ENCODE measurements at places on chromosomes 4 and X.

- DNase-seq = no peak
Observed at GRCh38 chr4:140675599-140676231, 80.5 kb downstream of the TBC1D9 start.

DNA sequence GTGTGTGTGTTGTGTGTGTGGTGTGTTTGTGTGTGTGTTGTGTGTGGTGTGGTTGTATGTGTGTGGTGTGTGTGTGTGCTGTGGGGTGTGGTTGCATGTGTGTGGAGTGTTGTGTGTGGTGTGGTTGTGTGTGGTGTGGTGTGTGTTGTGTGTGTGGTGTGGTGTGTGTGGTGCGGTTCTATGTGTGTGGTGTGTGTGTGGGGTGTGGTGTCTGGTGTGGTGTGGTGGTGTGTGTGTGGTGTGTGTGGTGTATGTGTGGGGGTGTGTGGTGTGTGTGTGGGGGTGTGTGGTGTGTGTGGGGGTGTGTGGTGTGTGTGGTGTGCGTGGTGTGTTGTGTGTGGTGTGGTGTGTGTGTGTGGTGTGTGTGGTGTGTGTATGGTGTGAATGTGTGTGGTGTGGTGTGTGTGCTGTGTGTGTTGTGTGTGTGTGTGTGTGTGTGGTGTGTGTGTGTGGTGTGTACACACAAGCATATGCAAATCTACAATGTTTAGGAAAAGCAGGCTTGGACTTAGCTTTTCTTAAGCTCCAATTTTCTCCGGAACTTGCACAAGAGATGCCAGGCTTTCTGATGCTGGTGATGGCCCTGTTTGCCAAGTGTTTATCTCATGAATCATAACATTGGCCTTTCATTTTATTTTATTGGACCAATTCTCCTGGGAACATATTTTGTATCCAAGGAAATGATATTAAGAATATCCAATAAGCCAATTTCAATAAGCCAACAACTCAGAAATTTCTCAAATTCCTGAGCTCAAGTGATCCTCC is 148.7 kb downstream of the SPATA18 start:
- DNase-seq = no peak

- DNase-seq = no peak
Observed at GRCh38 chr4:127829014-127829413, 46.9 kb downstream of the HSPA4L start.

DNA sequence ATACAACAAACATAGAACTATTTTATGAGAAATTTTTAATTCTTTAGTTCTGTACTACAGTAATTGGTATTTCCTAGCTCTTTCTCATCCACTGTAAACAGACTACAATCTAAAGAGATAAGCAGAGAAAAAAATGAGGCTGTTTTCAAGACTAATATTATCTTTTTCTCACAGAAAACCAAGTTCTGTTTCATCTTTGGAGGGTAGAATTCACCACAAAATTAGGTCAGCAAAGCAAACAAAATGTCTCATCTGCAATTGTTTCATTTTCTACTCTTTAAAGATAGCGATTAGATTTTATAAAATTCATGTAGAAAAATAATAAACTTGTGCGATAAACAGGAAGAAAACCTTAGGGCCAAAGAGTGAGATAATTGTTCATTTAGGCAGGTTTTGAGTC is 10.8 kb downstream of the APOO start:
- no peak for DNase-seq

DNA sequence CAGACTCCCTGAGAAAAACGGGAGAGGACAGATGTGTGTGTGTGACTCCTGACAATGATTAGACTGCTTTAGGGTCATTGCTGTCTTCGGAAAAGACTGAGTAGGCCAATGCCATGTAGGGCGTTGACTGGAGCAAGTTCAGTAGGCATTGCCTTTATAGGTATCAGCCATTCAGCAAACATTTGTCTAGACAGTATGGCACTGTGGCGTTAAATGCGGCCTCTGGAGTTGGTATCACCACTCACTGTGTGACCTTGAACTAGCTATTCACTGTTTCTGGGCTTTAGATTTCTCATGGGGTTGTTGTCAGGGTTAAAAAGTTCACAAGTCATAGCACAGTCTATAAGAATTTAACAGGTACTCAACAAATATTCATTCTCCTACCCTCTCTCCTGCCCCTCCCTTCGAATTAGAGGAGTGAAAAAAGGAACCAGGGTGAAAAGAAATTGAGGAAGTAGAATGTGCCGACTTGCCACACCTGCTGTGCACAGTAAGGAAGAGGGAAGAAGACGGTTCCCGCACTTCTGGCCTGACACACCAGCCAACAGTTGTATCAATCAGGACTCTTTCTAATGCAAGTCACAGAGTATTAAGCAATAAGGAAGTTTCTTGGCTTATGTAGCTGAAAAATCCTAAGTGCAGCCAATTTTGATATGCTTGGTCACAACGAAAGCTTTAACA is 83.2 kb upstream of the PLAC8 start:
- no peak for DNase-seq

GRCh38 chr4:688854-689681 is at the start of gene SLC49A3:
TSS of gene SLC49A3 (minus strand) at chr4:689151. CDS start at chr4:689127, 24 bp downstream.
- no peak for DNase-seq

- DNase-seq = no peak
Observed at GRCh38 chr4:183362036-183362435, 39.8 kb upstream of the CLDN24 start.

DNA sequence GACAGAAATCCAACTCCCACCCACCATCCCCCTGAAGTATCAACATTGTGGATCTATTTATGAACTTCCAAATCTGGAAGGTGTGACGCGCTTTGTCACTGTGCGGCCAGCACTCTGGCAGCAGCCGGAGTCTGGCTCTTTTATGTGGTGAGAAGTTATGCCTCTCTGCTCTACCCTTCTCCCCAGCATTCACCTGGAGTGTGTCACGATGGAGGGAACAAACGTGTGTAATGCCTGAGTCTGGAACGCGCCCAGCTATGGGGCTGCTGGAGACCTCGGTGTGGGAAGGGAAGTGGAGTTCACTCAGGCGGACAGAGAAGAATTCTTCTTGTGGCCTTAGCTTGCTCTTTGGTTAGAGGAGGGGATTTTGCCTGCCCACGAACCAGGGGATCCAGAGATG is 222.1 kb upstream of the RPL34 start:
- no peak for DNase-seq

DNA sequence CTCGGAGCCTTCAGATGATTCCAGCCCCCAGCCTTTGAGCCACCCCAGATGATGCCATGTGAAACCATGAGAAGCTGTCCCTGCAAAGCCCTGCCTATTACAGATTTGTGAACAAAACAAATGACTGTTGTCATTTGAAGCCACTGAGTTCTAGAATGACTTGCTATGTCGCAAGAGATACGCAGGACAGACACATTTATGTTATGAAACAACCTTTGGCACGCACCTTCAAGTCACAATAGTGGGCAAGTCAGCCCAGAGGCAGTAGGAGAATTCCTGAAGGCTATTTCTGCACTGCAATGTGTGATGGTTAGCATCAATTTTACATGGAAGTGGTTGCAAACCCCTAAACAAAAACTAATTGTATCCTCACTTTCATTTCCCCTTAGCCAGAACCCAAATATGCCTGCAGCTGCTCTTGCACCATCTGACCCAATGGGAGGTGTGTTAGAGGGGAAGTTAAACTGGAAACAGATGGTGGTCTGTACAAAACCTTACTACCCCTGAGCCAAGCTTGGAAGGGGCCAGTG is 174.4 kb upstream of the ATP6AP2 start:
- no peak for DNase-seq

GRCh38 chrX:34848281-34848680 is 94.3 kb upstream of the FAM47B start:
- DNase-seq = no peak

GRCh38 chrX:39418254-39418704 is 617.0 kb downstream of the MID1IP1 start:
- no peak for DNase-seq

DNA sequence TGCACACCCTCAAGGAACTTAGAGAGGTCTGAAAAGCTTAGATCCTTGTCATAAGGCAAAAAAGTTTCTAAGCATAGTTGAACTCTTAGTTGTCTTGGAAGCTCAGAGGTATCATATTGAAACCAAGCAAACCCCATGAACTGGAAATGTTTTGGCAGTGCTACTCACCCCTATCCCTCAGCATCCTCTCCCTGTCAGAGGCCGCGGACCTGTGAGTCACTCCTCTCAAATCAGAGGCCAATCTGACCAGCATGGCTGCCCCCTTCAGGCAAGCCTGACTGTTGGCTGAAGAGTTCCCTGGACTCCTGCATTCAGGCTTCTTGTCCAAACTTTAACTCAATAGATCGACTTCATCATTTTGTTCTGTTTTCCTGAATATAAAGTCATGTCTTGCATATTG is 69.4 kb downstream of the KCNIP4 start:
- no peak for DNase-seq

DNA sequence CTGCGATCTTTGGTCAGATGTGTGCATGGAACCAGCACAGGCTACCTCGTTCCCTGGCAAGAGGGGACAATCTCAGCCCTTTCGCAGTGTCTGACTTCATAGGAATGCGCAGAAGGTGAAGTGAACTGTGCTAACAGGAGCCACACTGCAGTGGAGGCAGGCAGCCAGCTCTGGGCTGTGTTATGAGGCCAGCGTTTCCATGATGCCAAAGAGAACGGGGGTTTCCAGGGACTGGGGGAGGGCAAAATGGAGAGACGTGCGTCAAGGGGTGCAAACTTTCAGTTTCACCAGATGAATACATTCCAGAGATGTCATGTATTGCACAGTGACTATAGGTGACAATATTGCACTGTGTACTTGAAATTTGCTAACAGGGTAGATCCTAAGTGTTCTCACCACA is 30.4 kb downstream of the CLDN34 start:
- no peak for DNase-seq

DNA sequence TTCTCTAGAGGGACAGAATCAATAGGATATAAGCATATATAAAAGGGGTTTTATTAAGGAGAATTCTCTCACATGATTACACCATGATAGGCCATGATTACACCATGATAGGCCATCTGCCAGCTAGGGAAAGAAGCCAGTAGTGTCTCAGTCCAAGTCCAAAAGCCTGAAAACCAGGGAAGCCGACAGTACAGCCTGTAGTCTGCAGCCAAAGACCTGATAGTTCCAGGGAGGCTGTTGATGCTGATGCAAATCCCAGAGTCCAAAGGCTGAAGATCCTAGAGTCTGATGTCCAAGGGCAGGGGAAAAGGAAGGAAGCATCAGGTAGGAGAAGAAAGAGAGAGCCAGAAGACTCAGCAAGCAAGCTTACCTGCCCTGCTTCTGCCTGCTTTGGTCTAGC is 411.3 kb upstream of the EMCN start:
- no peak for DNase-seq

GRCh38 chrX:2631743-2632532 is 59.2 kb upstream of the CD99 start:
- no peak for DNase-seq

DNA sequence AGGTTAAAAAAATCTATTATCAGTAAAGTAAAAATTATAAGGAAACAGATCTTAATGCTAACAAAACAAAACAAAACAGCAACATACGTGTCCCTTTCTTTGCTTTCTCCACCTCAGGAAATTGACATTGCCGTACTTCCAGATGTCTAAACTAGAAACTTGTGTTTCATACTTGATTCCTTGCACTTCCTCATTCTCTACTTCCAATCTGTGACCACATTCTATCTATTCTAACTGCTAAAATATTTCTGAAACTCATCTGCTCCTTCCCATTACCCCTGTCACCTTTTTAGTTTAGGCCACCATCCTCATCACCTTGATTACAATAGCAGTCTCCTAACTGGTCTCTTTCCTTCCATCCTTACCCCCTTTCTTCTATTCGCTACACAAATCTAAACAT is 22.5 kb upstream of the RPA4 start:
- no peak for DNase-seq

DNA sequence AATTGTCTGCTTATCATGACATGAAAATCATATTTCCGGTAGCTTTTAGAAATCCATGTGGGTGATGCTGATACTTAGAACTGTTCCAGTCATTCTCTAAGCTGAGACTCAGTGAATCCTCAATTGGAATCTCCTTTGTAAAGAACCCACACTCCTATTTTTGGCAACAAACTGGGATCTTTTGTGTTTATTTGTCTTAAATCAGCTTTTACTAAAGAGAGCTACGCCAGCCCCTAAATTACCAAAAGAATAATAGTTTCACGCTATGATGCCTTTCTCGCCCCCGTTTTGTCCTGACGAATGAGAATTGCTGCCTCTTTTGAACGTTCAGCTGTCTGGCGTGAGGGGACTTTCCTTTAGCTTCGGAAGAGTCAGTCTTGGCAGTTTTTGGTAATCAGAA is 195.9 kb downstream of the SHOX start:
- DNase-seq = no peak

DNA sequence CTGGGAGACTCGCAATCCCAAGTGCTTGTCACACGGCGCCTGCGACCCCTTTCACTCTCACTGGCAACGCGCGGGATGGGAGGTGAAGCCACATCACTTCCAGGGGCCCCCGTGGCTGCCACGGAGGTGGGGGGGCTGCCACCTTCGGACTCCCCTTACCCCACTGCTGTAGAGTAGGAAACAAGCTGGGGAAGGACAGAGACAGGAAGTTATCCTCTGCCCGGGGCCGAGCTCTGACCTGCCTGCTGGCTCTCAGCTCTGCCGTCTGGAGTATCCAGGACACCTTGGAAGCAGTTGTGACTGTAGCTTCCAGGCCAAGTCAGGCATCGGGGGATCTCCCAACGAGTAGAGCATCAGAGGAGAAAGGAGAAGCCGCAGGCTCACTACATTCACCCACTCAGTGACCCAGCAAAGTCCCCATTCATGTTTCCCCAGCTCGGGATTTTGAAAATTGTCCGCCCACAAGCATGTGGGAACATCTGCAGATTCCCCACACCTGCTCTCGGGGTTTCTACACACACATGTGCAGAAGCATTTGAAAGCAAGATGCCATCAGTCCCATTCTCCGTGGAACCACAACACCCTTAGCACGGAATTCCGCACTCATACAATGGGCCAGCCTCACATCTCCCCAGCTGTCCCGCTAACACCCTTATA is 10.8 kb downstream of the PDZD4 start:
- no peak for DNase-seq

DNA sequence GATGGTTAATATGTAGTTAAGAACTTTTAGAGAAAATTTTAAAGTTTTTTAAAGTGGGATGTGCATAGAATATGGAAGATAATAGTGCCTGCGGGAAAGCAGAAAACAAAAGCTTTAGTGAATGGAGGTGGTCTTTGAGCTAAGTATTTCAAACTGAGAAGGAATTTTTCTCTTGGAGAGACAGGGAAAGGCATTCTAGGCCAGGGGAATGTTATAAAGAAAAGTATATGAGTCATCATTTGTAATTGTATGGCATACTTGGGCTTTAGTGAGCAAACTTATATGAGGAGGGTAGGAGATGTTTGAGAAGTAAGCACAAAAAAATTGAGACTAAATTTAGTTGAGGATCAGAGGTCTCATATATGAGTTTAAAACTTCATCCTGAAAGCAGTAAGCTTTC is 467.0 kb downstream of the PPARGC1A start:
- DNase-seq = no peak

GRCh38 chr4:119005928-119006460 is 117.3 kb downstream of the SYNPO2 start:
- DNase-seq = no peak

GRCh38 chrX:153592091-153592833 is 6.7 kb downstream of the CCNQ start:
- DNase-seq = no peak

GRCh38 chr4:6910960-6911874 is 1.6 kb downstream of the TBC1D14 start:
- no peak for DNase-seq
